Brain microvascular endothelial cell (primary cell): ENCODE measurements at places on chromosomes 4 and X.

DNA sequence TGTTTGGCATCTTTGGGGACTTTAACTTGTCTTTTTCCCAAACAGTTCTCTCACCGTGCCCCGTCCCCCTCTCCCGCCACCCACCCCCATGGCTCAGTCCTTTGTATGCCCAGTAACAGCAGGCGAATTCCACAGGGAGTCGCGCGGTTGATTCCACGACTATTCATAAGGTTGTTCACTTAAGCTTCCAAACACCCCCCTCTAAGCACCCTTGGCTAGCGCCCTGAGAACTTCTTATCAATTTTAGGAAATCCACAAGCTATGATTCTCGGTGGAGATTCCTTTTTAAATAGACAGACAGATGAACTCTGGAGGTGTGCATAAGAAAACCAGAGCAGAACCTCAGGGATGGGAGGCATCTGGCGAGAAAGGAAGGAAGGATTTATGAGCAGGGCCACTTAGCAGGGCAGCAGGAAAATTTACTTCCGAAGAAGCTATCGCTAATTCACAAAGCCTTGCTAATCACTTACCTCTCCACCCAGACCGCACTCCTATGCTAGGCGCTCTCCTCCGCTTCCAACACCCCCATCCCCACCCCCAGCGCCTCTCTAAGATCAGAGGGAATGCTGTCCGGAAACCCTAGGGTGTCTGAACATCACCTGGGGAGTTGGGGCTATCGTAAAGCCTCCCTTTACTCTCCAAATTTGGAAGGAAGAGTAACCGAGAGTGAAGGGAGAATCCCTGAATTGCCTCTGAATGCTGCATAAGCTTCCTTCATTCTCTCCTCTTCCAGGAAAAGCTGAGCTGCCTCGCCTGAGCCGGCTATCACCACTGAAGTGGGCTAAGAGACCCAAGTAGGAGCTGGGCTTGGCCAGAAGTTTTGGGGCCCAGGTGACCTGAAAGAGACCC, 1.7 kb downstream of the UNC5C start:
- no peak for DNase-seq

- DNase-seq: no peak
These were observed 102.1 kb downstream of the PCDH18 start for GRCh38 chr4:137430171-137430570.

GRCh38 chr4:169222761-169223160, 48.0 kb downstream of the SH3RF1 start:
- DNase-seq: no peak

- peak; percentile 39 for DNase-seq
These were observed 137.6 kb downstream of the EGF start for GRCh38 chr4:110049951-110050925.

DNA sequence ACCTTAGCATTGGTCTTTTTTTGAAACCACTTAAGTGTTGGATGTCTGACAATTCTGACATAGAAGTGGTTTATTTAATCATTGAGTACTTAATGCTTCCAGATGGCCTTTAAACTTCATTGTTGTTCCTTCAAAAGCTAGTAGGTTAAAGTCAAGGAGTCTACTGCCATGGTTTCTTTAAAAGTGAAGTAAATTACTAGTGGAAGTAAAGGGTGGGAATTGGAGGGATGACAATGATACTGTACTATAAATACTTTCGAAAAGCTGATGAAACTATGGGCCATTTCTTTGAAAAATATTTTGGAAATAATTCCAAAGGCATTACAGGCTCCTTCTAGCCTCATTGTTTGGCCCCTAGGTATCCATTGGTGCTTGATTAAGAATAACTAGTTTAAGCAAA, 51.9 kb downstream of the ATP10D start:
- no peak for DNase-seq

- DNase-seq: no peak
These were observed 2.0 kb downstream of the ADGRL3 start for GRCh38 chr4:61201961-61202637.

GRCh38 chr4:150781191-150781590, 199.2 kb downstream of the MAB21L2 start:
- no peak for DNase-seq

DNA sequence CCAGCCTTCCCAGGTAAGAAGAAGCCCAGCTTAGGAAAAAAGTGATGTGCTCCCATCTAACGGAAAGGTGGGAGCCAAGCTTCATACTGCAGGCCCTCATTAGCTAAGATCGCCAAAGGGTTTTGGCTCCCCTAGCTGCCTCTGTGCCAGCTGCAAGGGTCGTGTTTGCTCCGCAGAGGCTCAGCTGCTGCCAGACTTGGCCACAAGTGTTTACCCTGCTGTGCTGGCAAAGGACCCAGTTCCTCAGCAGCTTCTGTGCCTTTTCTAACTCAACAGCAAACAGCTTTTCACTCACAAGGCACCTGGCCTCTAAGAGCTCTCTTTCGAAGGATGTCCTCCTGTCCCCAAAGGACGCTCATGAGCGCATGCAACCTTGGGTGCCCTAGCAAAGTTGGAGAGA, 12.2 kb upstream of the VMA21 start:
- no peak for DNase-seq

DNA sequence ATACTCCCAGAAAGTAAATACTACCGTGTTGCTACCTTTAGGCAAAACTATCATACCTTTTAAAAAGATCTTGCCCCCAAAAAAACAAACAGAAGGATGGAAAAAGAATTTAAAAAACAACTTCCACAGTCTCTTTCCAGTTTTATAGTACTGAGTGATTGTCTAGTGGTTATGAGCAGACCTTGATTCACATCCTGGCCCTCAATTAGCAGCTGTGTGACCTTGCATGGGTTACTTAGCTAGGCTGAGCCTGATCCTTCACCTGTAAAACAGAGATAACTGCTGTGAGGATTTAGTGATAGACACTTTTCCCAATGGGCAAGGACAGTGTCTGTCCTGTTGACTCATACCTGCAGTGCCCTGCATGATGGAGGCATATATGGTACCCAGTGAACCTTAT, 49.0 kb downstream of the SMAD1 start:
- DNase-seq: no peak

- no peak for DNase-seq
These were observed 43.7 kb downstream of the SLC10A7 start for GRCh38 chr4:146478009-146478408.

GRCh38 chrX:27966955-27967354, 14.3 kb downstream of the DCAF8L1 start:
- peak; percentile 24 for DNase-seq

DNA sequence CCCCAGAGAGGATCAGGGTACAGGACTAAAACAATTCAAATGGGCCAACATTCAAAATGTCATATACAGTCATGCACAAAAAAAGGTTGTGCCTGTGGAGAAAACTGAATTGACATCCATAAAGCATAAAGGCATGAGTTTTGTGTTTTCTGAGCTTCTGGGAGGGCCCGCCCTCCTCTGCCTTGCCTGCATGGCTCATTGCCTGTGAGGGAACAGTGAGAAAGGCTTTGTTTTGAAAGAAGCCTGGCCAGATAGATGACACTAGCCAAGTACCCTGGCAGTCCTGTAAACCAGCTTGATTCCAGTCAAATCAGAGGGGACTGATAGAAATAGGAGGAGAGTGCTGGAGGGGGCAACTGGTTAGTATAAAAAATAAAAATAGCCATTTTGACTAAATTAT, 194.3 kb downstream of the KIT start:
- no peak for DNase-seq

DNA sequence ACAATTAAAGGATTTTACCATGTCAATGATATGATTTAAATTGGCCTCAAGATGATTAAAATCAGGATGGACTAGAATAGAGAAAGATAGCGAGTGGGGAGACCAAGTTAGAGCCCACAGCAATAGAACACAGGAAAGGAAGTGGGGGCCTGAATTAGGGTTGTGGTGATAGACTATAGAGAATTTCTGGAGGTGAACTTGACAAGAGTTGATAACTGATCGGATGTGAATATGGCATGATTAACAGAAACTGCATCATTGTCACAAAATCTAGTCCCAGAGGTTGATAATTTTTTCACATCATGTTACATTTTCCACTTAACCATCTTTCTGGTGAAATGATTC, 26.3 kb upstream of the TRPC3 start:
- DNase-seq: no peak

- DNase-seq: no peak
These were observed 246.1 kb downstream of the NR3C2 start for GRCh38 chr4:148196164-148196563.

GRCh38 chr4:78613522-78614321, 62.2 kb downstream of the ANXA3 start:
- DNase-seq: no peak

GRCh38 chr4:41232856-41233255, 18.5 kb upstream of the APBB2 start:
- DNase-seq: no peak

DNA sequence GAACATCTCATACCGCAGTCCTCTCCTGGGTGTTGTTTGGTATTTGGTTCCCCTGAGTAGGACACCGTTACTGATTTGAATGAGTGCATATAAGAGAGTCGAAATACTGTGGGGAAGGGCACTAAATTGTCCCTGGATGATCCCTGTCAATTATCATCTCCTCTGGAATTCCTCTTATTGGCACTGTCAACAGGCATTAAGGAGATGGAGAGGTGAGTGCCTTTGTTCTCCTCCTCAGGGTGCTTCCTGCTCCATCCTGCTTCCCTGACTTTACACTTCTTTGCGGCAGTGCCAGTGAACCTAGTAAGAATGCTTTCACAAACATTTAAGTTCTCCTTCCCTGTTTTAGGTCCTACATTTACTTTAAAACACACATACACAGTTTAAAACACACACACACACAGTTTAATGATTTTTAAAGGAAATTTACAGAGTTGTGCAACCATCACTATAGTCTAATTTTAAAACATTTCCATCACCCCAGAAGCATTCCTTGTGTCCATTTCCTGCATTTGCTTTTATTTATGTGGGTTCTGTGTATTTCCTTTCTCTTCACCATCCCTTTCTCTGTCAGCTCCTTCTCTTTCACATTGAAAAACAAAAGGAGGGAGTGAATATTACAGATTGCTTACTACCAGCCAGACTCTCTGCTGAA, 20.9 kb upstream of the ZRSR2 start:
- no peak for DNase-seq

DNA sequence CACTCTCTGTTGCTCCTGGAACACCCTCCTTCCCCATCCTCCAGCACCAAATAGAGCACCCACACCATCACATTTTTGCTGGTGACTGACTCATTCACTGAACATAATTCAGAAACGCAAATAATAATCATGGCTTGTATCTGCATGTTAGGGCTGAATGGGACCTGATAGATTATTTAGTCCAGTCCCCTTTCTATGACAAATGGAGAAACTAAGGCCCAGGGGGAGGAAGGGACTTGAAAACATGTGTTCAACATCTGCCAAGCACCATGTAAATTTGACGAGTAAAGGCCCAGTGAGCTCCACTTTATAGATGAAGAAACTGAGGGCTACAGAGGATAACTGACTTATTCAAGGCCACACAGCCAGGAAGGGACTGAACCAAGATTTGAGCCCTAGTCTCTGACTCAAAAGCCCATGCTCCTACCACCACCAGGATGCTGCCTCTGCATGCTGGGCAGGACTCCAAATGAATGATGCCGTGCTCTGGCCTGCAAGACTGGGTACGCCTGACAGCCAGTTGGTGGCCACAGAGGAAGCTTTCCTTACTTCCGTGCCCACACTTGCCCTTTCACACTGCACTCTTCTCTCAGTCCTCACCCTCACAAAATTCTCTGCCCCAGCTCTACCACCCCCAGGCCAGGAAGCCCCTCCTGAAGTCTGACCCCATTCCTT, 133.3 kb upstream of the PJA1 start:
- DNase-seq: no peak

DNA sequence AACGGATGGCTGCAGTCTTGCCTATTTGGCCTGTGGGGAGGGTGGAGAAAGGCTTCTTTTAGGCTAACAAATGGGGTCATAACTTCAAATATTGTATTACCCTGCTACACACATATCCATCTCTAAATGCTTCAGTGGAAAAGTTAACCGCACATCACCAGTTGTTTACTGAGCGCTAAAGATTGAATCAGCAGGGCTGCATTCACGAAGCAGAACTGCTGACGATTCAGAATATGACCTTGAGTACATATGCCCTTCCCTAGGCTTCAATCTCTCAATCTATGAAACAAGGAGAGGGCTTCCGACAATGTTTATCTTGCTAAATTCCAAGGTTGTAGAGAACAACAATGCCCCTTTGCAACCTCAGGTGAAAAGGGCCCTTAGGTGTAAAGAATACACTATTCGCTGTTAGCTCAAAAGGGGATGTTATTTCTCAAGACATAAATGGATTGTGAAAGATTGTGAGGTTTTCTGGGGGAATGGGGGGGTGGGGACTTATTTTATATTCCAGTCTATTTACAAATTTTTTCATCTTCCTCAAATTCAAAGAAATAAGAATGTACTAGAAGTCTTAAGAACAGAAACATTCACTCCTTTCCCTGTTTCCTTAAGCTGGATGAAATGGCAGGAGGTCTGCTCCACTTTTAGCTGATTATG, 2.6 kb upstream of the ATP6AP2 start:
- DNase-seq: no peak

DNA sequence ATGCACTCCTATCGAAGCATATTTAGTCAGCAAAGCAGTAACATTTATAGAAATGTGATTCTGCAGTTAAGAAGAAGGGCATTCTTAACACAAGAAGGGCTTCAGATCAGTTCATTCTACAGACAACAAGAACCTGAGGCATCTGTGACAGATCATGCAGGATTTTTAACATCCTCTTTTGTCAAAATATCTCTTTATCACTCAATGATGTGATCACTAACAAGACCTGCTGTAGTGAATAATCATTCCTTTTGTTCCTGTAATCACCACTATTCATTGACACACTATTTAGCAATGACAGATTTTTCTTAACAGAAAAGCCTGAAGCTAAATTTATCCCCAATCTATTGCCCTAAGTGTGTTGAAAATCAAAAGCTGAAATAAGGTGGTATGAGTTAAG, 47.8 kb upstream of the ARHGAP24 start:
- no peak for DNase-seq

DNA sequence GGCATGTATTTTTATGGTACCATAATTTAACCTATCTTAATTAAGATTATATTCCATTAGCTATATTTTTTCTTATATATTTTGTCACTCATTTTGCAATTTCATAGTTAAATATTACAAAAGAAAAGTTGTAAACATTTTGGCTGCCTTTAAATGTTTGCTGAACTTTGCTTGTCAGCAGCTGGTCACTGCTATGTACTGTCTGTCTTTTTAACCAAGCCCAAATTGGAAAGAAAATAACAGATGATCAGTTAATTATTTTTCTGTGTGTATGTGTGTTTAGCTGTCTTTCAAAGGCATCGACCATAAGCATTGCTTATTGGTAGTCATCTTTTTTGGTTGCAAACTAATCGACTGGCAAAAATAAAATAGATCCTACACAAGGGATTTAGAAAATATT, 54.4 kb upstream of the SMAD1 start:
- no peak for DNase-seq

DNA sequence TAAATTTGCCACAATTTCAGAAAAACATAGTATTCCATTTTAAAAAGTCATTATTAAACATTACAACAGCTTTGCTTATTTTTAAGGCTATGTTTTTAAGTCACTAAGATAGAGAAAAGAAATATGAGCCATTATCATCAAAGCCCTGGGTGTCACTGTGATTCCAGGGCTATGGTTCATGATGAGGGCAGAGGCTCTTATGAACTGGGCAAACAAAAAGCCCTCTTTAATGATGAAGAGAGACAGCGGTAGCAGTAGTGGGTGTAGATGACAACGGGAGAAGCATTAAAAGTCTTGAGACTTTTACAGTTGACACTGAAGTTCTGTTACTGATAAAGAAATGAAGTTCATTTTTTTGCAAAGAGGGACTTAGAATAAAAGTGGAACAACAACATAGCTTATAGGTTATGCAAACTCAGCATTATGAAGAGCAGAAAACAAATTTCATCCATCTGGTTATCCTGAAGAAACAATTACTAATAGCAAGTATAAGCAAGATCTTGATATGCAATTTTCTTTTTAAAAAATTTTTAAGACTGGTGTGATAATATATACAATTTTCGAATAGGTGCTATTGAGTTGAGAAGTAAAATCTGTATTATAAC, 202.7 kb upstream of the ETNPPL start:
- DNase-seq: no peak
